ENCODE measurements at places on chromosomes 4 and X.

GRCh38 chr4:55458611-55459010 is 62.9 kb downstream of the TMEM165 start:
- no peak for DNase-seq

GRCh38 chr4:47084795-47085194 is 53.4 kb downstream of the GABRB1 start:
- DNase-seq: no peak

DNA sequence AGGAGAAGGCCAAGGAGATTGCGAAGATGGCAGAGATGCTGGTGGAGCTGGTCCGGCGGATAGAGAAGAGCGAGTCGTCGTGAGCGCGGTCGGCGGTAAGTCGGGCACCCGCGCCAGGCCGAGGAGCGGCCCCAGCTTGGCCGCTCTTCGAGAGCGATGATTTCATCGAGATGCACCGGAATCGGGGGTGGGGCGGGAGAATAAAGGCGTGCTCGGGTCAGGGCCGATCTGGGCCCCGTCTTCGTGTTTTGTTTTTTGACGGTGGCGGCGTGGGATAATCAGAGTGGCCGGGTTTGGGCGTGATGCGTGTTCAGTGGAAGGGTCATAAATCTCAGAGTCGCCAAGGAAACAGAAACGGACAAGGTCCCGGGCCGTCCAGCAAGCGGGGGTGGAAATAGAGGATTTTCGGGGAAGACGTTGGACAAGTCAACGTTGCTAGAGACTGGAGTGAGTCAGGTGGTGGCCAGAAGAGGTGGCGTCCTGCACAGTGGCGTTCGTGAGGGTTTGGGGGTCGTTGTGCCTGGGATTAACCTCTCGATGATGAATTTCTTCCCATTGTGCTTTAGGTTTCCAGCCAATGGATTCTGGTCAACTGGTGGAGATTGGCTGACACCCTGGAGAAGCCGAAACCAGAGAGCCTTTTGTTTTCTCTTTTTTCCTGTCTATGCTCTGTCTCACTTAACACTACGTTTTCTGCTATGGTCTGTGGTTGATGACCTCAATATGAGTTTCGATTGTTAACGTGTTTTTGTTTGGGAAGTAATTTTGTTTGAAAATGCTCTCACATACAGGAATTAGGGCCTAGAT is 882 bp downstream of the MRFAP1 start:
- no peak for DNase-seq

DNA sequence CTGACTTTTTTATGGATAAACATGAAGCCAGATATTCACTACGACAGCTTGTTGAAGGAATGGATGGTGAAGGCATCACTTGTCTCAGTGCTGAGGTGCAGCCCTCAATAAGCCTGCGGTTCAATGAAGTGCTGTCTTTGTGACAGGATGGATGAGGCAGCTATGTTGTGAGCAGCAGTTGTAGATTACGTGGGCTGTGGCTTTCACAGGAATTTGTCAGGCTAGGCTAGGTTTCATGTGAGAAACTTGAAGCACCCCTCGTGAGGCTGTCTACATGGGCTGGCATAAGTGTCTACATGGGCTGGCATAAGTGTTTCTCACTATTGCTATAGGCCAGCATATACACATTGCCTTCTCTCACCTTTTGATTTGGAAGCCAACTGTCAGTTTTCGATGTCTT is 1050.0 kb downstream of the ADGRL3 start:
- no peak for DNase-seq

DNA sequence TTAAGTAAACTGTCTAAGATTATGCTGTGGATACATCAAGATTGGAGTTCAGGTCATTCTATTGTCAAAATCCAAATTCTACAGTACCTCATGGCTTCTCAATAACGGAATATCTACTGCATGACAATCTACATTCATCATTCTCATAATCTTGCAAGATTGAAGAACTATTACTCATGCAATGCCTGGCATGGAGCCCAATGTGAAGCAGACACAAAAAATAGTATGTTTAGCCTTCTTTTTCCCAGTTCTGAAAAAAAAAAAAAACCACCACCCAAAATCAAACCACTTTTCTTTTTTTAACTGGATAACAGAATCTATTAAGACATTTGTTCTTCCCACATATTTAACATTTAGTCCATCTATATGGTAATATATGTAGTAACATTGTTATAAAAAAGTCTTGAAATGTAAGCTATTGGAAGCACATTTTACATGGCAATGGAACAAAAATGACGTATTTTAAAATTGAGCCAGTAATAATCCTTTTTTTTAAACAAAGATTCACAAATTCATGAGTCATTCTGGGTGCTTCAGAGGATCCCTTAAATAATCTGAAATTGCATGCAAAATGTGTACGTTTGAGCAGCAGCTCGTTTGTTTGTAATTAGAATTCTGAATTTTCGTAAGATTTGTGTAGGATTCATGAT is 232.2 kb upstream of the FMR1 start:
- no peak for DNase-seq

DNA sequence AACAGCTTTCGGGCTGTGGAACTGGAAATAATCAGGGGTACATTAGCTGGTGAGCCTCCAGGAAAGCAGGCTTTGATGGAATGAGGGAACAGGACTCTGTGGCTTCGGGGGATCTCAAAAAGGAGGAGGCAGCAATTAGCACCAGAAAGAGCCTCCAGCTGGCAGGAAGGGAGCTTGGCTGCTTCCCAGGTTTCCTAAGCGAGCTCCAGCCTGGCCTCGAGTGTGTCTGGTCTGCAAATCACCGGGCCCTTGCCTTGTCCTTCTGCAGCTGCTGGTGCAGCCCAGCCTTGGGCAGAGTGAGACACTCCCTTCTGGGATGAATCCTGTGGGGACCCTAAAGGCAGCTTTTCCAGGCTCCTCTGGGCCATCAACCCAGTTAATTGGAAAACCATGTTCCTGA is 10.7 kb upstream of the PDHA1 start:
- peak; percentile 38 for DNase-seq

All from WTC11 (cell line).